Breast epithelium (tissue), 4 donors: ENCODE measurements at places on chromosomes 2 and 18. TPM values are rescaled to one million over a fixed set of nuclear protein-coding genes. Genes with fewer than 3 reads are reported as not detected.

- no peak overlapping the region for H3K27ac ChIP-seq
- DNase-seq, result no peak
- no peak overlapping the region for H3K4me3 ChIP-seq
- H3K36me3 ChIP-seq, result no peaks in the 10 kb centered on the region
- no peaks in the 10 kb centered on the region for H3K4me1 ChIP-seq
These were observed 178.1 kb downstream of the MGAT5 start for GRCh38 chr2:134431838-134432434.

- H3K36me3 ChIP-seq, result no peaks in the 10 kb centered on the region
- no peaks in the 10 kb centered on the region for H3K4me1 ChIP-seq
- H3K4me3 ChIP-seq, result no peak overlapping the region
- DNase-seq, result no peak
- no peaks in the 10 kb centered on the region for H3K27me3 ChIP-seq
These were observed 47.1 kb downstream of the SPTBN1 start for GRCh38 chr2:54503192-54503591.

DNA sequence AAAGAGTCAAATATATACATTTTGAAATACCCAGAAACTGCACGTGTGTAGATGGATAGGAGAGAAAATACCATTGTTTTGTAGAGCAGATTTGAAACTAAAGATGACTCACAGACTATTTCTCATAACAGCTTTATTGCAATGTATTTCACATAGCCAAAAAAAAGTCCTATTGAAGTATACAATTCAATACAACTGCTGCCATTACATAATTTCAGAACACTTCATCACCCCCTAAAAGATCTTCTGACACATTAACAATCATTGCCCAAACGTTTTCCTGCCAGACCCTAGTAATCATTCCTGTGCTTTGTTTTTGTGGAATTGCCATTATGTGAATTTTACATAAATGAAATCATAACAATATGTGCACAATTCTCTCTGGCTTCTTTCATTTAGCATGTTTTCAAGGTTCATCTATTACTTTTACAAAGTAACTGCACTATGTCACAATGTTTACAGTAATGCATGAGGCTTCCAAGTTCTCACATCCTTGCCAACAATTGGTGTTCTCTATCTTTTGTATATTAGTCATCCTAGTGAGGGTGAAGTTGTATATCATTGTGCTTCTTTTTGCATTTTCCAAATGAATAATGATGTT lies 378.6 kb upstream of the CWC22 start:
- H3K4me1 ChIP-seq, result no peaks in the 10 kb centered on the region
- H3K27me3 ChIP-seq, result no peaks in the 10 kb centered on the region
- no peak overlapping the region for H3K4me3 ChIP-seq
- H3K27ac ChIP-seq, result no peak overlapping the region

GRCh38 chr2:42256505-42256904 lies 87.4 kb downstream of the EML4 start:
- H3K27me3 ChIP-seq, result no peaks in the 10 kb centered on the region
- H3K4me1 ChIP-seq, result no peaks in the 10 kb centered on the region
- no peak overlapping the region for H3K4me3 ChIP-seq
- no peak for DNase-seq

UGT1A5 gene
- total RNA-seq, result not detected

ORMDL1 gene
- total RNA-seq, result 85.2 TPM
